ENCODE measurements at places on chromosomes 5 and 9.

DNA sequence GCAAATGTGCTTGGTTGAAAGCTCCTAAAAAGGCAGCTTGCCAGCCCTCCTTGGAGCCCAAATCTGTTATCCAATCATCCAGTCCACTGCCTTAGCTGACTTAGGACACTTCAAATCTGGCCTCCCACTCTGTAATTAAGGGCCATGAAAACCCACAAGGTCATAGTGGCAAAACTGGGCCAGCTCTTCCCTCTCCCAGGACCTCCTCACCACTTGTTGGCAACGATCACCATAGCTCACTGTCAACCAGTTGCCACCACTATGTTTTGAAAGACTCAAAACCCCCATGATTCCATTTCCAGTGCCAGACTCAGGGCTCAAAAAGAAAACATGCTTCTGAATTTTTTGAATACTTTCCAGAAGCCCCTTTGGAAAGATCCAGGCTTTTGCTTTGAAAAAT, 107.5 kb downstream of the NREP start:
- DNase-seq = no peak

DNA sequence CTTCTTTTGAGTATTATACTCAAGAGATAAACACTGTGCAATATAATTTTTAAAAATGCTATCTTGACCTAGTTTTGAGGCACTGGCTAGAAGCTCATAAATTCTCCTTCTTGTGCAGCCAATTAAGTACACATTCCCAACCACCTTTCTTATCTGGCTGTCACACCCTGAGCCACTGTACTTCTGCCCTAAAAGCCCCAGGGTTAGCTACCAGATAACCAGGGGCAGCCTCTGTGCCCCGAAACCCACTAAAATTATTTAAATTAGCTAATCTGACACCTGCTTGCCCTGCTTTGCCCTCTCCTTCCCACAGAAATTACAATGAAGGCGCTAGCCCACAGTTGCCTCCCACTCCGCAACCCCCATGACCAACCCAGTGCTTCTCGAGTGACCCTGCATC, 597.3 kb upstream of the TYRP1 start:
- peak; percentile 82 for DNase-seq

- DNase-seq = no peak
Measured at GRCh38 chr9:36392489-36392888, 7.6 kb downstream of the RNF38 start.

DNA sequence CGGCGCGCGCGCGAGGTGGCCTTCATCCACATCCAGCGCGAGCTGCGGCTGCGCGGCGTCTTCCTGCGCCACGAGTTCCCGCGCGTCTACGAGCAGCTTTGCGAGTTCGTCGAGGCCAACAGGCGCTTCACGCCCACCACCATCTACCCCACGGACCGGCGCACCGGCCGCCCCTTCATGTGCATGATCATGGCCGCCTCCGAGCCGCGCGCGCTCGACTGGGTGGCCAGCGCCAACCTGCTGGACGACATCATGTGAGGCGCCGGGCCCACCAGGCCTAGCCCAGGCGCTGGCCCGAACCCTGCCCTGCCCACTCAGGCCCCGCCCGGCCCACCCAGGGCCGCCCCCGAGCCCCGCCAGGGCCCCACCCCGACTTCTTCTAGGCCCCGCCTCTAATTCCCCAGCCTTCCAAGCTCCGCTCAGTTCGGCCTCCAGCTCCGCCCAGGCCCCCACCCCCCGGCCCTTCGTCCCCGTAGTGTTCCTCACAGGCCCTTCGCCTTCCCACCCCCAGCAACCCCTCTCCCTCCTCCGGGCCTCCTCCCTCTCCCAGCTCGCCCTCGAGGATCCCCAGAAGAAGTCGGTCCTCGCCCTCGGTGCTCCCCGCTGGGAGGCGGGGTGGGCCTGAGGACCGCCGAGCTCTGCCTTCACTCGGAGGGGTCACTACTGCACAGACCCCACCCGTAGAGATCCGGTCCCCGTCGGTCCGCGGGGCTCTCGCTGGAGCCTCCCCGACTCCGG, 2.0 kb upstream of the PHPT1 start:
- peak; percentile 68 for DNase-seq

GRCh38 chr9:135302329-135303279, 177.0 kb upstream of the PPP1R26 start:
- no peak for DNase-seq
